Central memory CD4-positive, alpha-beta T cell (primary cell): ENCODE measurements at places on chromosomes 3 and 15.
A peak's percentile ranks its signal among the peaks of the same experiment; 100 is the strongest.

- no peak for DNase-seq
These were observed 7.2 kb upstream of the HHLA2 start for GRCh38 chr3:108289159-108289558.

DNA sequence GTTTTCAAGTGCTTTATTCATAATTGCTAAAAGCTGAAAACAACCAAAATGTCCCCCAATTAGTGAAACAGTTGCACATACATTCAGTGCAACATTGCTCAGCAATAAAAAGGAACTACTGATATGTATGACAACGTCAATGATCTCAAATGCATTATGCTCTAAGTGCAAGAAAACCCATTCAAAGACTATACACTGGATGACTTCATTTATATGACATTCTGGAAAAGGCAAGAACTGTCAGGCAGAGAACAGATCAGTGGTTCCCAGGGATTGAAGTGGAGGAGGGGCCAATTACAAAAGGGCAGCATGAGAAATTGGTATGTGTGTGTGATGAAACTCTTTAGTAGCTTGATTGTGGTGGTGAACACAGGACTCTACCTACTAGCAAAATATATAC, 585.6 kb downstream of the TBL1XR1 start:
- no peak for DNase-seq

GRCh38 chr15:84874981-84875699, 9.3 kb upstream of the SLC28A1 start:
- DNase-seq: no peak

DNA sequence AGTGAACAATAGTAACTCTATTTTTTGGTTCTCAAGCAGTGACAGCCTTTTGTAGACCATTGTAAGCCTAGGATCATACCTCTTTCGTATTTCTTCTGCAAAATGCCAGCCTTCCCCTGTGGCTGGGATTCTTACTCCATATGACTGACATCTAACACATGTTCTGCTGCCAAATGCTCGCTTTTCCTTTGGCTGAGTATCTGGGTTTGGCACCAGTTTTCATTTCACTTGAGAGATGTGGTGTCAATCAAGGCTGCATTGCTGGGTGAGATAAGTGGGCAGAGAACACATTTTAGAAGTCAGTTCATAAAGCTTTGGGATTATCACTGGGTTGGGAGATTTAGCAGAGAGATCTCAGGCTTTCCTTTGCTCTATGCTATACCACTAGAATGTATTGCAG, 514.7 kb upstream of the SGO1 start:
- DNase-seq: no peak

- peak; percentile 24 for DNase-seq
These were observed 52.8 kb downstream of the RGMA start for GRCh38 chr15:93035953-93036810.

- no peak for DNase-seq
These were observed 172.8 kb upstream of the RGMA start for GRCh38 chr15:93261845-93262244.

DNA sequence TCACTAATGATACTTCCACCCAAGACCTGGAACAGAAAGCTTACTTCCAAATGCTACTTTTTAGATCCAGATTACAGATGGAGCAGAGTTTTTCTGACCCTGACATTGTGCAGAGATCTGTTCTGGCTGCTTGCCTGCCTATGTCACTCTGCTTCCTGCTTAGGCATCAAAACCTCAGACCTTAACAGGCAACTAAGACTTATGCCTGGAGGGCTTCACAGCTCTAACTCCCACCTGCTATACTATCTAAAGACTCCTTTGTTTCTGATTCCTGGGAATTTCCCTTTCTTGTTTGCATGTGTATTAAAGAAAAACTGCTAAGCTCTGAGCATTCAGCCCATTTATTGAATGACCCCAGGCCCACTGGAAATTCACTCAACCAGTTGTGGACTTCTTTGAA, 157.4 kb upstream of the NPHP3 start:
- DNase-seq: no peak

DNA sequence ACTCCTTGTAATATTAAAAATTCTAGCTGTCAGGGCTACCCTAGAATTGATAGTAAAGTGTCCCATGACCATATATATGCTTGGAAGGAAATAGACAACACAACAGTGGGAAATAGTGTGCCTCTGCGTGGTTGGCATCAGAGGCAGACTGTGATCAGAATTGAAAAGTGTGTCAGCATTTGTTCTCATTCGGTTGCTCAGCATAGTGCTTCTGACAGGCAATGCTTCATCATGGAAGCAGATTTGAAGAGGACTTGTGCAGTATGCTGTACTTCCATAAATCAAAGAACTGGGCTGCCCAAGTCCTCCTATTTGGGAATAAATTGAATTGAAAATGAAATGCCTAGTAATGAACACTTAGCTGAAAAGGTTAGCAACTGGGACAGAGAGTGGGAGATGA, 435.7 kb downstream of the DIPK2A start:
- no peak for DNase-seq

DNA sequence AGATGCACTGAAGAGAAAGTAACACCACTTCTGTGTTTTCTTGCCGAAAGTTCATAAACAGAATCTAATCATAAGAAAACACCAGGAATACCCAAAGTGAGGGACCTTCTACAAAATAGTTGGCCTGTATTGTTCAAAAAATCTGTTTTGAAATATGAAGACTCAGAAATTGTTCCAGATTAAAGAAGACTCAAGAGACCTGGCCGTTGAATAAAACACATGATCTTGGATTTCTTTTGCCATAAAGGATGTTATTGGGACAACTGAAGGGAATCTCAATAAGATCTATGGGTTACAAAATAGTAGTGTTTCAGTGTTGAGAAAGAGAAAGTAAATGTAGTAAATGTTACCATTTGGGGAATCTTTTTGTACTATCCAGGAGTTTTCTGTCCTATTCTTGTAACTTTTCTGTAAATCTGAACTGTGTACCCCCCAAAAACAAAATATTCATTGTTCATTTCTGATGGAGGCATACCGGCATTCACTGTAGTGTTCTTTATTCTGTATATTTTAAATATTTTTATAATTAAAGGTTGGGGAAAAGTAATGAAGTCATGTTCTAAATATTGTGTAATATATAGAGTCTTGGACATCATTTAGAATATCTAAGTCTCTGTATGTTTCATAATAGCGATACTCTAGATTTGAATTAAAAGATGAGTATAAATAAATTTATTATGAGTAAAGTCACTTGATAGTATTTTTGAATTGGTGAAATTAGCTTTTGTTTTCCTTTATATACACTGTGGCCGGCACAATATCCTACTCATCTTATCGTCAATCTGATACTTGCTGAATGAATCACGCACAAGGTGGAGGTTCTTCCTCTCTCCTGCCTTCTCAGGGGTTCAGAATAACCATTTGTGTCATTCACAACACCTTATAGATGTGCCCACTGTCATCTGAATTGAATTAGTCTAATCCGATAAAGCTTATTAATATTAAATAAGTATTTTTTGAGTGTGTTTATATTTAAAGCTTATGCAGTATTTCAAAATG, 66.7 kb downstream of the TRAK1 start:
- no peak for DNase-seq

GRCh38 chr15:52436981-52437380, 91.7 kb downstream of the MYO5A start:
- DNase-seq: no peak

DNA sequence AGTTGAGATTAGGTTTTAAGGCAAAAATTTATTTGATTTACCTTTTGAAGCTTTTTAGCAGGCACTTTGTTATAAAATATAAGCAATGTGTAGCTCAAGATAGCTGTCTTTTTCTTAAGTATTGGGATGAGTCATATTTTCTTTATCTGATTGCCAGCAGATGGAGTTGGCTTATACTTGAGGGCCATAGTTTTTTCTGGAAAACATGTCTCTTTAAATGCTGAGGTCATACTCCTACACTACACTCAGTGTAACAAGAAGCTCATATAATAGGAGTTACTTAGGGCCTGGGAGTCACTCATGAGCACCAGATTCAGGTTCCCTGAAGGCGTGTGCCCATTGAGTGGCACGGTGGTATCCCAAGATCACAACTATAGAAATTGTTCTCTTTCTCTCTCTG, 579.8 kb downstream of the EDEM1 start:
- no peak for DNase-seq

- DNase-seq: no peak
These were observed 31.9 kb upstream of the SMAD6 start for GRCh38 chr15:66670175-66670574.

GRCh38 chr3:129490273-129490675, 38.2 kb upstream of the RHO start:
- peak; percentile 39 for DNase-seq

DNA sequence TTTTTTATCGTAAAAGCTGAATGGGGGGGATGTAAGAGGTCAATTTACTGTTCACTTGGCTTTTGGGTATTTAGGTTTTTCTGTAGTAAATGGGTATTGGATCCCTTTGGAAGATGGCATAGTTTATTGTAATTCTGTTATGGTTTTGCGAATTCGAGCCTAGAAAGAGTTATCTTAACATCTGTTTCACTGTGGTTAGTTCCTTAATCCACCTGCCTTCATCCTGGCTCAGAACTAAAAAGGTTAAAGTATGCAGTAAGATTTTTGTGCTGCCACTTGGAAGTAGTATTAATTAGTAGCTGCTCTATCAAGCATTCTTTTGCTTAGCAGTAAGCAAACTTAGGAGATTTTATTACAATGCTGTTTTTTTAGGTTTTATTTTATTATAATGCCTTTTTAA, 62.4 kb downstream of the ARIH1 start:
- no peak for DNase-seq

GRCh38 chr3:143410259-143410658, 290.7 kb downstream of the CHST2 start:
- no peak for DNase-seq

- no peak for DNase-seq
These were observed 60.8 kb upstream of the ARHGEF3 start for GRCh38 chr3:56862352-56863062.

- no peak for DNase-seq
These were observed 51.8 kb downstream of the MITF start for GRCh38 chr3:69791106-69791505.

- no peak for DNase-seq
These were observed 56.4 kb upstream of the RASGRP1 start for GRCh38 chr15:38620851-38621594.

GRCh38 chr3:122992676-122993075, 34.9 kb downstream of the SEMA5B start:
- DNase-seq: no peak

GRCh38 chr3:136544532-136544931, 207.6 kb downstream of the STAG1 start:
- DNase-seq: no peak
